ENCODE measurements at places on chromosomes 13 and 19.

DNA sequence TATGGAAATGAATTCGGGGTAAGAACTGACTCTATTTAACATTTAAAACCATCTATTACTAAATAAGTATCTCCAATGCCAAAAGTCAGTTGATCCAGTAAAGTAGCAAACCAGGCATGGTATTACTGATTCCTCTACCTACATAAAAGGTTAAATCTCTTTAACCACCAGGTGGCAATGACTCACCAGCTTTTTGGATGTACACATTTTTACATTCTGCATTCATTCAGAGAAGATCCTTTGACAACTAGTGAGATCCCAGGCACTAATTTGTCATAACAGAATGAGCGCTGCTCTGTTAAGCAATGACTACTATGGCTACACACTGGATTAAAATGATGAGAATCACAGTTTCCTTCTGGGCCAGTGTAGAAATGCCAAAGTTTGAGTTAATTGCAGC is 329.8 kb upstream of the GPC6 start:
- DNase-seq, result no peak

GRCh38 chr13:98201984-98202383 is 24.9 kb upstream of the RNF113B start:
- no peak for DNase-seq

GRCh38 chr13:64397701-64398100 is 2832.4 kb downstream of the PCDH9 start:
- DNase-seq, result no peak

- no peak for DNase-seq
These were observed 3.9 kb downstream of the SLC25A41 start for GRCh38 chr19:6429419-6430221.

GRCh38 chr19:1453525-1454364 is 3.8 kb downstream of the APC2 start:
- no peak for DNase-seq

DNA sequence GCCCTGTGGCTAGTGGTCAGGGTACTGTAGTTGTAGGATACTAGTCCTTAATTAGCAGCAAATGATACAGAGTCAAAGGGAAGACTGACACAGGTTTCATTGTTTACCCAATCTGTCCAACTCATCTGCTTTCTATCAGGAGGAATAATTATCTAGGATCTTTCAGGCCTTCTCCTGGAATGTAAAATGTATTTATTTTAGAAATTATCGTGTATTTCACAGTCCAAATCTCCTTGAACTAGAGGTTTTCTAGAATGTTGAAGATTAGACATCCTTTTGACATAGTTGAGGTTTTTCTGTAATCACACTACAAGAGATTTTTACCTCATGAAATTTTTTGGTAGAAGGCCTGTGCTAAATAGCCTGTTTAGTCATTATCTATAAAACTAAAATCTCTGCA is 1694.8 kb upstream of the PCDH20 start:
- DNase-seq, result no peak

GRCh38 chr19:4577020-4577782 is 17.7 kb upstream of the SEMA6B start:
- no peak for DNase-seq

- no peak for DNase-seq
These were observed 26.2 kb downstream of the ZNF160 start for GRCh38 chr19:53076984-53077383.

DNA sequence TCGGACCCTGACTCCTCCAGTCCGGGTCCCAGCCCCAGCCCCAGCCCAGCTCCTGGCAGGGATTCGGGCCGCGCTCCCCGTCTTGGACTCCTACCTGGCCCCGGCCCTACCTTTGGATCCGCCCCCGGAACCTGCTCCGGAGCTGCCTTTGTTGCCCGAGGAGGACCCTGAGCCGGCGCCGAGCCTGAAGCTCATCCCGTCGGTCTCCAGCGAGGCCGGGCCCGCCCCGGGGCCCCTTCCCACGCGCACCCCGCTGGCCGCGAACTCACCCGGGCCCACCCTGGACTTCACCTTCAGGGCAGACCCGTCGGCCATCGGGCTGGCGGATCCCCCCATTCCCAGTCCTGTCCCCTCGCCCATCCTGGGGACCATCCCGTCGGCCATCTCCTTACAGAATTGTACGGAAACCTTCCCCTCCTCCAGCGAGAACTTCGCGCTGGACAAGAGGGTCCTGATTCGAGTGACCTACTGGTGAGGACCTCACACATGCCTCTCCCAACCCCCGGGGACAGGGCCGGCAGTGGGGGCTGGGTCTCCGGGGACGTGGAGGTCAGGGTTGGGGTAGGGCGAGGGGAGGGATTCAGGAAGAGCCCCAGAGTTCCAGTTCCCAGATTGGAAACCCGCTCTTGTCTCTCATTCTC is 732 bp downstream of the SELENOV start:
- no peak for DNase-seq

GRCh38 chr19:4136680-4137088 is 12.8 kb upstream of the MAP2K2 start:
- no peak for DNase-seq

- DNase-seq, result no peak
These were observed 982 bp downstream of the ZNF780B start for GRCh38 chr19:40055049-40055448.

- no peak for DNase-seq
These were observed 32.5 kb downstream of the MCF2L start for GRCh38 chr13:113001241-113002140.

- DNase-seq, result no peak
These were observed 314.4 kb downstream of the MYO16 start for GRCh38 chr13:108943842-108944241.

- DNase-seq, result no peak
These were observed 4.5 kb upstream of the FCGRT start for GRCh38 chr19:49507803-49508494.

DNA sequence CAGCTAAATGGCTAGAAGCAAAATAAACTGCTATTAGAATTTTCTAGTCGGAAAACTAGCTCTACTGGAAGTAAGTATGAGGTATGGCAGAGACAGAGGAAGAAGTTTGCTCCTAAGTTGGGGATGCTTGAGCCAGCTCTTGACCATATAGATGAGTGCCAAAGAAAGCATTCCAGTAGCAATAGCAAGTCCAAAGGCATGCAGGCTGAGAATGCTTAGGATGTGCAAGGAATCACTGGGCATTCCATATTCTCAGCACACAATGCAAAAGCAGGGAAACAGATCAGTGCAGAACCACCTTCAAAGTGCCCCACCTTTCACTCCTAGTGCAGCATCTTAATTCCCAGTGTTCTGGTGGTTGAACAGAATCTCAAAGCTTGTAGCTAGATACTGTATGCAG is 32.9 kb downstream of the SERTM1 start:
- DNase-seq, result no peak

GRCh38 chr19:10010247-10010691 is at the start of gene COL5A3:
Gene COL5A3 (minus strand): TSS chr19:10010504. CDS start chr19:10010385, 119 bp downstream.
- DNase-seq, result no peak

- DNase-seq, result no peak
These were observed 880 bp upstream of the C19orf12 start for GRCh38 chr19:29715701-29716581.

DNA sequence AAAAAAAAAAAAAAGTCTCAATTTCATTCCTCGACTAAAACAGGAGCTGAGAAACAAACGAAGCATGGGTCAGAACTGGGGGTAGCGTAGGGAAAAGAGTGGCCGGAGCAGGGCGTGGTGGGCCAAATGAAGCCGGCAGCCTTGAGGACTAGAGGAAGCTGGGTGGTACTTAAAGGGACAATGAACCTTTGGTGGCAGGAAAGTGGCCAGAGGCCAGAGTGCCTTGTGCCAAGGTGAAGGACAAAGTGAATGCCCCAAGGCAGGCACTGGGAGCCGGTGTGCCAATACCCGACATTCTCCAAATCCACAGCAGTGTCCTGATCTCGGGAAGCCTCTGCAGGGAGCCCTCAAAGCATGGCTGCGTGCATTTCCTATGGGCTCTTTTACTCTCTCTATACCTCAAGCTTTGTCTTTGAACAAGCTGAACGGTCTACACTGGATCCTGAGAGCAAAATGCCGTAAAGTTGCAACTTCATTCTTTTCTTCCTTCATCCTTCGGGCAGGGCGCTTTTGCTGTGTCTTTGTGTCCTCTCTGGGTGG is 195.0 kb upstream of the KL start:
- no peak for DNase-seq

GRCh38 chr13:76223565-76223964 is 587.4 kb downstream of the LMO7 start:
- DNase-seq, result no peak

- no peak for DNase-seq
These were observed 1171.2 kb downstream of the DIAPH3 start for GRCh38 chr13:58992478-58993042.

DNA sequence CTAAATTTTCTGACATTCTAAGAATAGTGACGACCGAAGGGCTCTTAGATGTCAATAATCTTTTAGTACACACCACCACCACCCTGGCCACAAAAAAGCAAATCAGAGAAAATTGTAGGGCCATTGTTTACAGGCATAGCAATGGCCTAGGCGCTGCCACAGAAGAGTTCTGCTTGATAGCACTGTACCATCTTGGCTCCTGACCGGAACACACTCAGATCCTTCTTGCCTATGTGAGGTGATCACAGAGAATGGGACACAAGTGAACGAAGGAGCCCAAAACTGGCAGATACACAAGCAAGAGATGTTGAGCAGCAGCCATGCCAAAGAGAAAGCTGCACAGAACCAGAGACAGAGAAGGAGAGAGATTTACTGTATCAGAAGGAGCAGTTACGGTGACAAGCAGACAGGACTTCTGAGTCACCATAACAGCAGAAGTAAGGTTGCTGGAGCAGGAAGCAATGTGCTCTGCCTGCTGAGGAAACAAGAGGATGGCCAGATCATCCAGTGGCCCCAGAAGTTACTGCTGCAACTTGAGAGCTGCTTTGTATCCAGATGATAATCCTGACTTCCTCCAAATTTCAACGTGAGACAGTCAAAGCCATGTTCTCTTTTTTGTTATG is 105.2 kb downstream of the SLITRK6 start:
- DNase-seq, result no peak

DNA sequence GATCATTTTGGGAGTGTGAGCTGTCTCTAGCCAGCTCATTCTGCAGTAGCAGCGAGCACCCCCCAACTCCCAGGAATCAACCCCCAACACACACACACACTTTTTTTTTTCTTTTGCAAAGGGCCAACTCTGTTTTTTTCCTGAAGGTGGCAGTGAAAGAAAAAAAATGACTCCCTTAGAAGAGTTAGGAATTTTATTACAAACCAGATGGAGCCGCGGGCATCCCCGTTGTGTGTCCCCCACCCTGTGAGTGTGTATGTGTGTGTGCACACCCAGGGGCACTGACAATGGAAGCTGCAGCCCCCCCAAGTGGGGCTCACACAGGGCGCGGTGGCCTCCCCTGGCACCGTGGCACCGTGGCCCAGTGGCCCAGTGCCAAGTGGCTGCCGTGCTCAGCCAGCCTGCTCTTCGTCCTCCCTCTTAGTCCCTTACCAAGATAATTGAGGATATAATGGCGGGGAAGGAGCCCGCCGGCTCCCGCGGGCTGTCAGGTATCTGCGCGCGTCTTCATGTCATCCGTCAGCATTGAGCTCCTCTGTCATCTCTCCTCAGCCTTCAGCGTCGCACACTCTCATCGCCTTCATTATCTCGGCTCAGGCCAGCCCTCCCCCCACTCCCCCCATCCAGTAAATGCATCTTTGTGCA is 314.1 kb downstream of the ZNF536 start:
- DNase-seq, result no peak

- DNase-seq, result peak; percentile 61
These were observed 8.0 kb downstream of the DNASE2 start for GRCh38 chr19:12872941-12873890.

DNA sequence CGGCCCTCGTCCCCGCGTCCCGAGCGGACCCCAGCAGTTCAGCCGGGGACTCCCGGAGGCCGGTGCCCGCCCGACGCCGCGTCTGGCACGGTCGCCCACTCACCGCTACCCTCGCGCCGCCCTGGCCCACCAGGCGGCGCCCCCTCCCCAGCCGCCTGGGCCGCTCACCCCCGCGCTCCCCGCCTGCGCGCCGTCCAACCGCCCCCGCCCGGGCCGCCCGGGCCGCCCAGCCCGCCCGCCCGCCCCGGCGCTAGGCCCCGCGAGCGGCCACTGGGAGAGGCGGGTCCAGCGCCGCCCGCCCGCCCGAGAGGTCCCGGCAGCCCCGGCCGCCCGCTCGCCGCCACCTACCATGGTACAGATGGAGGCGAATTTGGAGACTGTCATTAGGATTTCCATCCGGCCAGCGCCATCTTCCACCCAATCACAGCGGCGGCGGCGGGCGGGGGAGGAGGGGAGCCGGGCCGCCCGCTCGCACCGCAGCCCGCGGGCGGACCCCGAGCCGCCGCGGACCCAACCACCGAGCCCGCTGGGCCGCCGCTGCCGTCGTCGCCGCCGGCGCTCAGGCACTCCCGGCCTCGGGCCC is at the start of gene USP12:
USP12 (minus strand) TSS at position 568 of the 583 bp plus-strand sequence; CDS start at position 396, 172 bp downstream.
- DNase-seq, result no peak

- no peak for DNase-seq
These were observed 50.5 kb downstream of the RFC3 start for GRCh38 chr13:33868343-33868994.

DNA sequence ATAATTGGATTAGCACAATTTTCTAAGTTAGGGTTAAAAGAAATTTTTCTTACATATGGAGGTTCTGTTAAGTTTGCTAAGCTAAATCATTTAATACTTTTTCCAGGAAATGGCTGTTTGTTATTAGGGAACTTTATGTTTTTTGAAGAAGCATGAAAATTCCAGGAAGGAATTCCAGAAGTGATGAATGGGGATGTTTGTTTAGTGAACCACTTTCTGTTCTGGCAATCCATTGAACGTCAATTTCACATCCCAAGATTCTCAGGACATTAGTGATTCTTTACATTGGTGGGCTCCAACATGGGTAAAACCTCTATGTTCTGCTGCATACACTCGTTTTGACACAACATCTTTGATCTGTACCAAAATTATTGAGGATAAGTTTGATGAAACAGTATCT is 534.4 kb downstream of the IRS2 start:
- no peak for DNase-seq

DNA sequence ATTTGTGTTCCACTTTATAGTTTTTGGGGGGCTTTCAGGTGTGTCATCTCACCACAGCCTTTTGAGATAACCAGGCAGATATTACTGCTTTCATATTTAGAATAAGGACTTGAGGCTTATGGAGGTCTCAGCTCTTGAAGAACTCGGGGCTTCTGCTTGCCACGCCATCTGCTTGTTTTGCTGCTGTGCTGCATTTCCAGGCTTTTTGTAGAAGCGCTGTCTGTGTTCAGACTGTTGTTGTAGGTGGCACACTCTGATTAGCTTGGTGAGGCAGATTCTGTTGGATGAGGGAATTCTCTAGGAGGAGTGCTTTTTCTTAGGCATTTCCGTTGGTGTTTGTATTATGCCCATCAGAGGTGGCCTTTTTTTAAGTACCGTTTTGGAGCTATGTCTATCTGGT is 57.2 kb downstream of the WASF3 start:
- DNase-seq, result no peak
